ENCODE measurements at places on chromosomes 5 and 9.
A peak's percentile ranks its signal among the peaks of the same experiment; 100 is the strongest.

DNA sequence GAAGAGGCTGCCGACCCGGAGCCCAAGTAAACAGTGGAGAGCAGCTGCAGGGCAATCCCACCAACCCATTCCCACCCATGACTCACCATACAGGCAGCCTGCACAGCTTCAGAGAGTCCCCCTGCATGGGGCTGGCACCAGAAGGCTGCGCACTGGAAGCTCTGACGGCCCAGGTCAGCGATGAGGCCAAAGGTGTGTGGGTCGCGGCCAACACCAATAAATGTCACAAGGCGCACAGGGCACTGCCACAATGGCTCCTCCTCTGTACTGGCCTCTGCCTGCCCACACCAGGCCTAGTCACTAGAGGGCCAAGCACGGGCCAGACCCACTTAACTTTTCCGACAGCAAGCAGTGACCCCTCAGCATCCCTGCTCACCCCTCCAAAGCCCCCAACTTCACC is 3.0 kb upstream of the SRA1 start:
- no peak for DNase-seq

DNA sequence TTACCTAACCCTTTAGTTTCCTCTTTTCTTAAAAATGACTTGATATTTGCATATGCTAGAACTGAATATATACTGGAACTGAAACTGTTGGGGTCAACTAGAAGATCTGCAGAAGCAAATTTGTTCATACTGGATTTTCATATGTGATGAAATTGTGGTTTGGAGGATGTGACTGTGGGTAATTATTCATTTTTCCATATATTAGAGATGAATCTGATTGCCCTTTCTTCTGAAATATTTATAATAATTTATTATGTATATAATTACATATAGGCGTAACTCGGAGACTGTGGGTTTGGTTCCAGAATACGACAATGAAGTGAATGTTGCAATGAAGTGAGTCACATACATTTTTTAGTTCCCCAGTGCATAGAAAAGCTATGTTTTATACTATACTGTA is 149.1 kb downstream of the ATP10B start:
- no peak for DNase-seq

DNA sequence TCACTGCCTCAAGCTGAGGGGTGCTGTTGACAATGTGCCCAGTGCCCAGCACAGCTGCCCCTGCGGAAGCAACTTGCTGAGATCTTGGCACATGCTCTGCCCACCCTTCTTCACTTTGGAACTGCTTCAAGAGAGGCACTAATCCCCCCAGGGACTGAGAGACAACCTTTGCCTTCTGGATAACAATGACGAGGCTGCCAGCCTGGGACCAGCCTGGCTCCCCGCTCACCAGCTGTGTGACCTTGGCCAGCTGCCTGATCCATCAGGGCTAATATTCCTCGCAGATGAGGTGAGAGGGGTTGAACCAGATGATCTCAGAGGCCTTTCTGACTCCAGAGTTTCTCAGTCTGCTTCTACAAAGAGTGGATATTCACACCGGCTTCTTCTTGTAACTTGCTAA is 81.0 kb downstream of the SHB start:
- DNase-seq = no peak

DNA sequence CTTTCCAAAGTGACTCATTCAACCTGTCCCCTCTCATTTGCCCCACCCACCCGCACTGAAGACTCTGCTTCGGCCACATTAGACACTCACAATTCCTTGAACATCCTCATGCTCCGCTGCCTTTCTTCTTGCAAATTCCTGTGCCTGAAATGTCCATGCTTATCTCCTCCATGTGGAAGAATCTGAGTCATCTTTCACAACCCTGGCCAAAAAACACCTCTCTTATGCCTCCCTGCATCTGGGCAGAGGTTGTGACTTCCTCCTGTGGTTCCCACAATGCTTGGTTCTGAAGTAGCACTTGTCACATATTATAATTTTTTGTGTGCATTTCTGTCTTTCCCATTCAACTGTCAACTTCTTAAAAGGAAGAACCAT is 238.6 kb downstream of the ENC1 start:
- DNase-seq = no peak

- peak; percentile 78 for DNase-seq
Observed at GRCh38 chr9:107489687-107490605, at the start of gene KLF4. KLF4 (minus strand) TSS chr9:107489769; CDS start chr9:107489172, 597 bp downstream.

- no peak for DNase-seq
Observed at GRCh38 chr9:114389612-114390368, 2.0 kb upstream of the AKNA start.

- DNase-seq = no peak
Observed at GRCh38 chr5:65326922-65327321, 154.8 kb downstream of the ADAMTS6 start.

GRCh38 chr9:7500521-7500920 is 299.1 kb downstream of the DMAC1 start:
- DNase-seq = no peak

GRCh38 chr9:2255128-2255527 is 240.0 kb downstream of the SMARCA2 start:
- no peak for DNase-seq

- DNase-seq = no peak
Observed at GRCh38 chr9:133375116-133375723, 640 bp downstream of the SURF4 start.

All from occipital lobe (tissue), 3 donors.